ENCODE measurements at places on chromosomes 11 and 22. TPM values are rescaled to one million over a fixed set of nuclear protein-coding genes. Genes with fewer than 3 reads are reported as not detected.

The PATE2 gene
- not detected for total RNA-seq

The MOGAT2 gene
- total RNA-seq: not detected

The NAALAD2 gene
- total RNA-seq: 4.1 TPM

The FAR1 gene
- 65.1 TPM for total RNA-seq

The CD6 gene
- total RNA-seq: 0.19 TPM

GRCh38 chr11:33893711-33894397 is 2.0 kb upstream of the LMO2 start:
- no peak for DNase-seq

DNA sequence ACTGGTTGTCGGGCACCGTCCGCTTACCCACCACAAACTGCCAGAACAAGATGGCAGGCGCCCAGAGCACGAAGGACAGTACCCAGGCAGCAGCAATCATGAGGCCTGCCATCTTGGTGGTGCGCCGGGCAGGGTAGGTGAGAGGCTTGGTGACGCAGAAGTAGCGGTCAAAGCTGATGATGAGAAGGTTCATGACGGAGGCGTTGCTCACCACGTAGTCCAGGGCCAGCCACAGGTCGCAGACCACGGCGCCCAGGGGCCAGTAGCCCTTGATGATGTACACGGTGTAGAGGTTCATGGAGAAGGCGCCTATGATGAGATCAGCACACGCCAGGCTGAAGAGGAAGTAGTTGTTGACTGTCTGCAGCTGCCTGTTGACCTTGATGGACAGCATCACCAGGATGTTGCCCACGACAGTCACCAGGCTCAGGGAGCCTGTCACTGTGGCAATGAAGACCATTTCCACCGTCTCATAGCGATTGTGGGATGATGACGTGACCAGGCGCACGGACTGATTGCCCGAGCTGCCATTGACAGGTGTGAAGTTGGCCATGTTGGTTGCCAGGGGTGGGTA is 4.6 kb downstream of the MDK start:
- no peak for DNase-seq

DNA sequence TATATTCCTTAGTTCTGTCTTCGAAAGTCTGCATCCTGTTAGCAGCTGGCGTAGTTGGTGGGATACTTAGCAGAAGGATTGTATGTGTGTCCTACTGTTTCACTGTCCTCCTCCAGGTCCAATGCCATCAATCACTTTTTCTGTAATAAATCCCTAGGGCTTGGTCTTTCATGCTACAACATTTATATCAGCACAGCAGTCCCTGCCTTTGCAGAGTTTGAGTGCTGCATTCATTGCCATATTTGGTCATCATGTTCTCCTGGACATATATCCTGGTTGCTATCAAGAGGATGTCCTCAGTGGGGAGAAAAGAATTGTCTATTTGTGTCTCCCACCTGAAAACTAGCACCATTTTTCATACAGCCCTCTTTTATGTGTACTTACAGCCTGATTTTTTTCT is 67.0 kb downstream of the OR5AK2 start:
- no peak for DNase-seq

GRCh38 chr11:68381716-68382115 is 69.3 kb downstream of the LRP5 start:
- no peak for DNase-seq

- no peak for DNase-seq
These were observed 388.6 kb downstream of the MN1 start for GRCh38 chr22:27412866-27413445.

GRCh38 chr11:76670485-76671236 is at the start of gene LRRC32:
Gene LRRC32, minus strand, starts transcription at chr11:76670747. Its CDS starts 4,793 bp downstream, at chr11:76665954.
- DNase-seq: no peak

DNA sequence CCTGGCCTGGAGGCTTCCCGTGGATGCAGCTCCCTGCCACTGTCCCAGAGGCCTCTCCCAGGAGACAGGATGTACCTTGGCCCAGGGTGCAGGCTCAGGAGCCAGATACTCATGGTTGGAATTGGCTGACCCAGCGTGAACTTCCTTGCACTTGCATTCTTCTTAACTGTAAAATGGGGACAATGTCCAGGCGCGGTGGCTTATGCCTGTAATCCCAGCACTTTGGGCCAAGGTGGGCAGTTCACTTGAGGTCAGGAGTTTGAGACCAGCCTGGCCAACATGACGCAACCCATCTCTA is 20.1 kb upstream of the ST3GAL4 start:
- DNase-seq: no peak

DNA sequence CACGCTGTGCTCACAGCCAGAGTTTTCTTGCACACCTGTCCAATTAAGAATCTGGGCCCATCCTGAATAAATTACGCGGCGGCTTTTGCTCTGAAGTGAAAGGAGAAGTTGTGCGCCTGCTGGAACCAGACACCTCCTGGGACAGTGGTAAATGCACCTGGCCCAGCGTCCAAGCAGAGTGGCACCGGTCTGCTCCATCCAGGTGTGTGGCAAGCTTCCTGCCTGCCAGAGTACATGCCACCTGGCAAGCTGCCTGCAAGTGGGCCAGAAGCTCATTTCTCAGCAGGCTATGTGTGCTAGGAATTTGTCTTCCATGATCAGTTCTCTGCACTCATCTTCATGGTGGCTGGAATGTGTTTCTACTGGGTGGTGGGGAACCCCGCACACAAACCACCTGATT is 660.6 kb downstream of the ETS1 start:
- DNase-seq: no peak

GRCh38 chr11:95764267-95764898 is 25.2 kb downstream of the FAM76B start:
- no peak for DNase-seq
